ENCODE measurements at places on chromosomes 6 and 20. TPM values are rescaled to one million over a fixed set of nuclear protein-coding genes. Genes with fewer than 3 reads are reported as not detected.

TJAP1 gene
- polyA plus RNA-seq = 28.9 TPM

DNA sequence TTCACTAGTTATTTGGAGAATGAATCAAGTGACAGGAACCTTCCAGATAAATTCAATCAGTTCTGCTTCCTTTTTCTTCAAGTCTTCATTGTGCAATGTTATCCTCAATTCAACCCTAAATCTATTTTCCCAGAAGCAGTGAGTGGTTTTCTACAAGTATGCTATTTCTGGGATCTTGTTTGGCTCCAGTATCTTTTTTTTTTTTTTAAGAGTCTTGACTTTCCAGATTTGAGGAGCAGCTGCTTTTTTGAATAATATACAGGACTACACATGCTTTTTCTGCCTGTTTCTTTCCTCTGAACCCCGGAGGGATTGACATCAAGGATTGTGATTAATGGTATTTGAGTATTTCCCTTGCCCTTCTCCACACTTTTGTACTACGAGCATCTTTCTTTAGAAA is 339.2 kb upstream of the JAG1 start:
- no peak for DNase-seq

GRCh38 chr20:31560094-31560745 is 44.9 kb upstream of the ID1 start:
- DNase-seq = no peak

DNA sequence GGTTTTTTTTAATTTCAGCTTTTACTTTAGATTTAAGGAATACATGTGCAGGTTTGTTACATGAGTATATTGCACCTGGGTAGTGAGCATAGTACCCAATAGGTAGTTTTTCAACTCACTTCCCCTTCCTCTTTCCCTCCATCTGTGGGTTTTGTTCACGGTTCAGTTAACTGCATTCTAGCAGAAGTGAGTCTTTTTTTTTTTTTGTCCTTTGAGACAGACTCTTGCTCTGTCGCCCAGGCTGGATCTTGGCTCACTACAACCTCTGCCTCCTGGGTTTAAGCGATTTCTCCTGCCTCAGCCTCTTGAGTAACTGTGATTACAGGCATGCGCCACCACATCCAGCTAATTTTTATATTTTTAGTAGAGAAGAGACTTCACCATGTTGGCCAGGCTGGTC is 8.7 kb downstream of the UBR2 start:
- no peak for DNase-seq

PCNA gene
- polyA plus RNA-seq = 184 TPM

DNA sequence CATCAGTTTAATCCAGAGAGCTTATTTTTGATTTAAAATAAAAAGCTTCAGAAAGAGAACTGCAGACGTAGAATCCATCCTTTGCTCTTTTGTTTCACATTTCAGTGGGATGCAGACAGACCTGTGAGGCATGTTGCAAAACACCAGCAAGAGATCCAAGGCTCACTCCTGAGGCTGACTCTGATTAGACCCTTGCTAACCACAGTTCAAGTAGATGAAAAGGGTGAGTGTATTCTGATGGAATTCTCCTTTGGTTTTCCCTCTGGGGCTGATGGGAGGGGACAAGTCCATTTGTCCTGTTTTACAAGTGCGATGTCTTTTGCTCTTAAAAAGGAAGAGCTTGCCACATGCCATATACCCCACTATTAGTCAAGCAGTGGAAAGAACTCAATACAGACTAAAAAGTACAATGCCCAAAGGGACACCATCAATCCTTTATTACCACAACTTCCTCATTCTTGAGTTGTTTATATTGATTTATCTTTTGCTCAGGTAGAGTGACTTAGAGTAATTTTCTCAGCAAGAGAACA is 772.7 kb downstream of the MAFB start:
- DNase-seq = no peak

DNA sequence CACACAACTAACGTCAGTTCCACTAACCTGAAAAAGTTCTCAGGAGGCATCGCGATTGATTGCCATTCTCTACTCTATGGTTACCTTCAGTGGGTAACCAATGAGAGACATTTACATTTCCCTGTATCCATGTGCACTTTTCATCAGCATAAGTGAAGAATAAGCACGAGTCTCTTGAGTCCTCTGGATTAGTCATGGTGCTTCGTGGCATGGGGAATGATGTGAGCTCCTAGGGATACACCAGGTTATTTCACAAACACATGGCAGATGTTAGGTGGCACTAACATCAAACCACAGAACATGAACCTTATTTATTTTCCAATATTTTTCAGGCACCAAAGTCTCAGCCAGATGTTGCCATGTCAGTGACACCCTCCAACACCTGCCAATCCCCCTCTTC is 64.0 kb downstream of the FYN start:
- no peak for DNase-seq

DNA sequence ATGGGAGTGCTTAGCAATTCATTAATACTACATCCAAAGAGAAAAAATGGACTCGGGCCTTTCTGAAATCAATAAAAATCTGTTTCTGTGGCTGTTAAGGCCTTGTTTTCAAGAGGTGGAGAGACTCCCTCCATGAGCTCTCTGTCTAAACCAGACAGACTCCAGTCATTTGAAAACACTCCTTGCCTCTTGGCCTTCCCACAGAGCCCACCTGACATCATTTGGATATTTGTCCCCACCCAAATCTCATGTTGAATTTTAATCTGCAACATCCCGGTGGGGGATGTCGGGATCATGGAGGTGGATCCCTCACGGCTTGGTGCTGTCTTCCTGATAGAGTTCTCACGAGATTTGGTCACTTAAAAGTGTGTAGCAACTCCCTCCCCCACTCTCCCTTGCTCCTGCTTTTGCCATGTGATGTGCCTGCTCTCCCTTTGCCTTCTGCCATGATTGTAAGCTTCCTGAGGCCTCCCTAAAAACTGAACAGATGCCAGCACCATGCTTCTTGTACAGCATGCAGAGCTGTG is 226.3 kb downstream of the TBXT start:
- no peak for DNase-seq

BTBD3 gene
- 74.3 TPM for polyA plus RNA-seq

TCF19 gene
- 17.8 TPM for polyA plus RNA-seq

DNA sequence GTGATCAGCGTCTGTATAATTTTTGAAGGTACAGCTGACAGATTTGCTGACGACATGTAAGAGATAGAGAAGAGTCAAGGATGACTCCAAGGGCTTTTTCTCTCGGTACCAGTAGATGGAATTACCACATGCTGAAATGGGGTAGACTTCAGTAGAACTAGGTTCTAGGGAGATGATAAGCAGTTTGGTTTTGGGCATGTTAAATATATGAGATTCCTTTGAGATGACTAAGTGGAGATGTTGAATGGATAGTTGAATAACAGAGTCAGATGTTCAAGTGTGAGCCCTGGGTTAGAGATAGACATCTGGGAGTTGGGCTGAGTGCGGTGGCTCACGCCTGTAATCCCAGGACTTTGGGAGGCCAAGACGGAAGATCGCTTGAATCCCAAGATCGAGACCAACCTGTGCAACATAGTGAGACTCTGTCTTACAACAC is 50.0 kb downstream of the PHF20 start:
- DNase-seq = no peak

DNA sequence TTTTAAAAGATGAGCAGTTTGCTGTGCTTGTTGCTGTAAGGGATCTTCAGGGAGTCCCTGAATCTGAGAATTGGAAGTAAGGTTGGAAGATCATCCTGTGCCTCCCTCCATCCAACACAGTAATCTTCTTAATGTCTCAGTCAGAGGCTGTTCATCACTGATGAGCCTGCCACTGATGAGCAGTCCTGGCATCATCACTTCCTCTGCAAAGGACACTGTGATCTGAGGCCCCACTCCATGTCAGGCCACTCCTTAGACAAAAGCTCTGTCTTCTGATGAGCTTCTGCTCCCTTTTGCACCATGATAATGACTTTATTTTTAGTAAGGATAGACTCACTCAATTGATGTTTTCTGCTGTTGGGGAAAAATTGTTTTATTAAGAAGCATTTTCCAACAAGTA is 121.0 kb downstream of the UST start:
- no peak for DNase-seq

DNA sequence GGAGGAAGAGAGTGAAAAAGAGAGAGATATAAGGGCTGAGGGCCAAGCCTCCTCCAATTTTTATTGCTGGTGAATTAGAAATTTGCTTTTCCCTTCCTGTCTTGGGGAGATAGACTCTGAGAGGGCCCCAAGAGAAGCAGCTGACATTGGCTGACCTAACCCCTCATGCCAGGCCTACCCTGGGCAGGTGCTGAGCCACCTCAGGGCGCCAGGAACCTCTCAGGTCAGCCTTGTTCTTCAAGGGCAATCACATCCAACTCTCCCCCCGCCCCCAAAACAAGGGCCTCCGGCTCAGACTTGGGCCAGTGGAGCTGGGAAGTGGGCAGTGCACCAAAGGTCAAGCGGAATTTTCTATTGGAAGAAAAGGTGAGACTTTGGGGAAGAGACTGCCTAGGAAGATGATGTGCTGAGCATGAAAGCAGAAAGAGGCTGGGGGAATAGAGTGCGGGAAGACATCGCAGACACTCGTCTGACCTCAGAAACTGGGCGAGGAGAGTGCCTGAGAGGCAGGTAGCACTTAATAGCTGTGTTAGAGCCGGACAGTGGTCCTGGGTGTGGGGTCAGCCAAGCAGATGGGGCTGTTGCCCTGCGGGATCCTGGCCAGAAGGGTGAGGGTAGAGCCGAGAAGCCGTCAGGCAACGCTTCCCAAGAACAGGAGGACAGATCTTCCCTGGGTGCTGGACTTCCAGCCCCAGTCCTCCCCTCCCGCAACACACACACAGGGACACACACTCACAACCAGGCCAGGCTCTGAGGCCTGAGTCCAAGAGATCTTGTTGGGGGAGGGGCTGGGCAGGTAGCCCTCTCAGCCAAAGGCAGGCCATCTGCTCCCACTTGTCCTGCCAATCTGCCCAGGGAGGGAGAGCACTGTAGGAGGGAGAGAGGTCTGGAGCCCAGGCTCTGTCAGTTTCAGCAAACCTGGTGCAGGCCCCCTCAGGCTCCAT is 3.7 kb upstream of the FASTKD5 start:
- DNase-seq = no peak

- DNase-seq = peak; percentile 42
Measured at GRCh38 chr6:45951321-45952167, 64.1 kb downstream of the CLIC5 start.

CD40 gene
- polyA plus RNA-seq = 5.9 TPM

- DNase-seq = no peak
Measured at GRCh38 chr6:111628142-111628850, 22.6 kb upstream of the TRAF3IP2 start.

DNA sequence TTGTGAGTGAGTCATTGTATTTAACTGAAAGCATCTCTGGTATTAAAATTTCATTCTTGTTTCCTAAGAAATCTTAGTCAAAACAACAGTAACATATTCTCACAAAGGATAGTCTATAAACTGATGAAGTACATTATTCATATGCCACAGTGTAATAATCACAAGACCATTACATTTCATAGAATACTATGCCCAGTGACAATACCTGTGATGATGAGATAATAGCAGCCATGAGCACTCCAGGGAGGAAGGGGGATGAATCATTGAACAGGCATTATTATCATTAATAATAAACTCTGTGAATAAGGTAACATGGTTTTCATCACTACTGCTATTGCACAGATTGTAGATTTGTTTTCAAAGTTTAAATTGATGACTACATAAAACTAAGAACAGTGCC is 667.9 kb downstream of the EPM2A start:
- no peak for DNase-seq

DNA sequence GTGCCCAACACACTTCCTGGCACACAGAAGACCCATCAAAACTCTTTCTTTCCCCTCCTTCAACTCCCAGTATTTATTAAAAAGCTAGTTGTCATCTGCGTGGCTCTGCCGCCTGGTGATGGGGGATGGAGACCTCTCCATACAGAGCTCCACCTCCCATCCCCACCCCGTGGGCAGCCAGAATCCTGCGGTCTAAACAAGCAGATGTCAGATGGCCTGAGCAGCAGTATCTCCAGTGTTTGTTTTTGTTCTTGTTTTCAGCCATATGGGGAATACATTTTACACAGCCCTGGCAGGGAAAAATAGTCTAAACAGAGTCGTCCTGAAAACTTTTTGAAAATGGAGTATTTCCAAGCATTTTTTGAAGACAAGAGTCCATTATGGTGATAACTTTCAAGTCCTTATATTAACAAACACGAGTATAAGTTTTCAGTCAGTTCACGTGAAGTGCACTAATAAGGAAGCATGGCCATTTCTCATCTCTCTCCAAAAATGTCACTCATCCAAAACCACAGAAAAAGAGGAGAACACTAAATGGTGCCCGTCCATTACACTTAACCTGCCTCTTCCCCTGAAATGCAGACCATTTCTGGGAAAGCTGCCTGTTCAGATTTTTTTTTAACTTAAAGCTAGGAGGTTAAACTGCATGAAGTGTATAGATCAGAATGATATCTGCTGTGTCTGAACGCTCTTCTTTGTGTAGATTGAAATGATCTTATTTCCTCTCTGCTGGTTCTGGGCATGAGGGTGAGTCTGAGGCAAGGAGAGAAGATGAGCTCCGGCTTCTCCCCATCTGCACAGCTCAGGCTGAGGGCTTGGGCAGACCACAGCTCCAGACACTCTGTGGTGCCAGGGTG is 91.0 kb downstream of the TCP11 start:
- DNase-seq = no peak

DNA sequence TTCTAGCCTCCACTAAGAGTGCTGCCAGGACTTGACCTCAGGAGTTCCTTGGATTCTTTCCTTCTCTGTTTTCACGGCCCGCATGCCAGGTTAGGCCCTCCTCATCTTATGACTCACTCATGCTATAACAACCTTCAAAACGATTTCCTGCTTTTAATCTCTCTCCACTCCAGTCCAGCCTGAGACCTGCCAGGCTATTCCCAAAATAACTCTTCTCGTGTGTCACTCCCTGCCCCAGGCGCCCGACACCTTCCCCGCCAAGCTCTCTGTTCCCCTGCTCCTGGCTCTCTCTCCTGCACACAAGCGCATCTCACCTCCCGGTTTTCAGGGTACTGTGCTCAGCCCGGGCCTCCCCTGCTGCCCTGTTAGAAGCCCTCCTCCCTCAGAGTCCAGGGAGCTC is 64.1 kb upstream of the RPS6KA2 start:
- no peak for DNase-seq

FAM217A gene
- 1.5 TPM for polyA plus RNA-seq

DNA sequence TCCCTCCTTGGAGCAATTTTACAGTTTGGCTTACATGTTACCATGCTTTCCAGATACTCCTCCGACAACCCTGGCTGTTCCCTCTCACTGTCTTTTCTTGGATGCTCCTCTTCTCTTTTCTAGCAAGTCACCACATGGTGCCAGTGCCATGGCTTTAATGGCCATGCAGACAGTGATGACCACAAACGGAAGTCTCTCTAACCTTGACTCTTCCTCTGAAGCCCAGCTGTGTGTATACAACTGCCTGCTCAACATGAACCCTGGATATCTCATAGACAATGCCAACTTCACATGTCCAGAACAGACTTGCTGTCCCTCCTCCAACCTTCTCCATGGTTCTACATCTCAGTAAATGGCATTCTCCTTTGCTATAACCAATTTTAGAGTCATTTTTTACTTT is 49.8 kb upstream of the NEDD9 start:
- no peak for DNase-seq

GRCh38 chr20:54340206-54340605 is 132.3 kb downstream of the PFDN4 start:
- no peak for DNase-seq

TSPO2 gene
- 0.44 TPM for polyA plus RNA-seq

GRCh38 chr6:117263353-117263927 is 1.9 kb upstream of the VGLL2 start:
- no peak for DNase-seq

- DNase-seq = no peak
Measured at GRCh38 chr6:71533939-71534379, 245.3 kb downstream of the OGFRL1 start.

WFDC13 gene
- polyA plus RNA-seq = not detected

- no peak for DNase-seq
Measured at GRCh38 chr20:53757472-53757913, 163.9 kb upstream of the ZNF217 start.
